ENCODE measurements at places on chromosomes 6 and 20.

GRCh38 chr6:42762426-42762859 lies 16.5 kb upstream of the TBCC start:
- DNase-seq: no peak

DNA sequence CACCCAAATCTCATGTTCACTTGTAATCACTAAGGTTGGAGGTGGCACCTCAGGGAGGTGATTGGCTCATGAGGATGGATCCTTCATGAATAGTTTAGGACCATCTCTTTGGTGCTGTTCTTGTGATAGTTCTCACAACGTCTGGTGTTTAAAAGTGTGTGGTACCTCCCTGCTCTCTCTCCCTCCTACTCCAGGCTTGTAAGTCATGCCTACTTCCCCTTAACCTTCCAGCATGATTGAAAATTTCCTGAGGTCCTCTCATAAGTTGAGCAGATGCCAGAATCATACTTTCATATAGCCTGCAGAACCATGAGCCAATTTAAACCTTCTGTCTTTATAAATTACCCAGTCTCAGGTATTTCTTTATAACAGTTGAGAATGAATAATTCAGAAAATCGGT lies 16.6 kb downstream of the HLA-A start:
- DNase-seq: no peak

DNA sequence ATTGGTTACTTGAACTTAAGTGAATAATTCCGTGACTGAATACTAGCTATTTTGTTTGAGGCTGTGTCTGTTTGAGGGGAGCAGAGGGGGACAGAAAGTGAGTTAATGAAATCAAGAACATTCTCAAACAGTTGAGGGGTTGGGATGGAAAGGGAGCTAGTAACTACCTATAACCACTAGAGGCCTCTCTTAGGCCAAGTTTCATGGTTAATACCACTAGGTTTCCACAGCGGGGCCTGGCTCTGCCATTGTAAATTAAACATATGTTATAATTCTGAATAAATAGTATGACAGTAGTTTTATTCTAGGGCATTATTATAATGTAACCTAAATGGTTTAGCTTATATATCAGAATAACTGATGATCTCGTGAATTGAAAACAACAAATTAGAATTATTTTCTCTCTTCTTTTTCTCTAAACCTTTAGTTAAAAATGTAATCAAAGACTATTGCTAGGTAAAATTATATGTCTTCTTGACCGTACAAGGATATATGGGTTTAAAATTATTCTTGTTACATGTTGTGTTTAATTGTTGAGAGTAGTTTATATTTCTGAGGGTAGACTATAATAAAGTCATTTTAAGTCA lies 108.1 kb downstream of the BCKDHB start:
- peak; percentile 57 for DNase-seq

DNA sequence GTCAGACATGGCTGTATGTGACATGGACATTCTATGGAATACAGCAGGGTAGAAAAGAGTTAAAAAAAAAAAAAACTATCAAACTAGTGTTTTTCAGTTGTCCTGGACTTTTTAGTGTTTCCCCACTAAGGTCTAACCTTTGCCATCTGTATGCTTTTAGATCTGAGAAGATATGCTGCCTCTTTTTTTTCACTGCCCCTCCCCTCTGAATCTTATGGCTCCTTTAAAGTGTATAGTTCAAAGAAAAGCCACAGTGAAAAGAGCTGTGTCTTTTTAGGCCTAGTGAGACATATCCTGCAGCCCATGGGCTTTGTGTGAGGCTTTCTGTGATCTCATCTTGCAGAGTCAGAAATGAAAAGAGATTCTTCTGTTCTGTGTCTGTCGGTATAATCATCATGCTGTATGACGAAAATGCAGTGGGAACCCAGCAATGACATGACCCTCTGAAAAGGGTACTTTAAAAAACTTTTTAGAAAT lies 29.3 kb downstream of the ADGRG6 start:
- no peak for DNase-seq

- DNase-seq: no peak
Measured at GRCh38 chr20:53739799-53740785, 146.5 kb upstream of the ZNF217 start.

DNA sequence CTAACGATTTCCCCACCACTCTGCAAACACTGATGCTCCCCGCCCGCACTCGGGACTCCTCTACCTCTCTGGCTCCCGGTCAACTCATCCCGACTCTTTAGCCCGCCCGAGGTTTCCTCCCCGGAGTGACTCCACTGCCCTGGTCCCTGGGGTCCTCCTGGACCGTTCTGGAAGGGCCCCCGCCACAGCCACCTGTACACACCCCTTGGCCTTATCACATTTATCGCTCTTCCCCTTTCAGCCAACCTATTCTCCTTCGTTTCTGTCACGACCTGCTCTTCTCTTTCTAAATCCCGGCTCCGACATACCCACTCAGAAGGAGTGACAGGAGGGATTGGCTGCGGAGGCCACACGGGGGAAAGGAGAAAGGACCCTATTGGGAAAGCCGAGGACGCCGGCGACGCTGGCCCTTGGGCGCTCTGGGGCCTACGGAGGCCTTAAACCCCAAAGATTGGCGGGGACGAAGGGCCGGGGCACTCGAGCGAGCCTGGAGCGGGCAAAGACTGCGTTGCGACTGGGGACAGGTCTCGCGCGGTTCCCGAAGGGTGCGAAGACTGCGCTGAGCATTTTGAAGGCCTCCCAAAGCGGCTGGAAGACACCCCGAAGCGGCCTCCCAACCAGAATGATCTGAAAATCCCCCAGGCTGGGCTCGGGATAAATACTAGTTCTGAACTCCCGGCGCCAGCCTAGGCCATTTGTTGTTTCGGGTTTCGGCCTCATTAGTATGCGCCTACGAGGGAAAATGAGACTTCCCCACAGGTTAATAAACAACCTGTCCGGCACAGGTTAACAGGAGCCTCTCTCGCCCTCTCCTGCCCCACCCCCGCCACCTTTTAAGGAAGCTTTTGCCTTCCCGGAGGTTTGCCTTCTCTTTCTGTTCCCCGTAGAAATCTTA lies 9.2 kb downstream of the SIM1 start:
- DNase-seq: no peak

DNA sequence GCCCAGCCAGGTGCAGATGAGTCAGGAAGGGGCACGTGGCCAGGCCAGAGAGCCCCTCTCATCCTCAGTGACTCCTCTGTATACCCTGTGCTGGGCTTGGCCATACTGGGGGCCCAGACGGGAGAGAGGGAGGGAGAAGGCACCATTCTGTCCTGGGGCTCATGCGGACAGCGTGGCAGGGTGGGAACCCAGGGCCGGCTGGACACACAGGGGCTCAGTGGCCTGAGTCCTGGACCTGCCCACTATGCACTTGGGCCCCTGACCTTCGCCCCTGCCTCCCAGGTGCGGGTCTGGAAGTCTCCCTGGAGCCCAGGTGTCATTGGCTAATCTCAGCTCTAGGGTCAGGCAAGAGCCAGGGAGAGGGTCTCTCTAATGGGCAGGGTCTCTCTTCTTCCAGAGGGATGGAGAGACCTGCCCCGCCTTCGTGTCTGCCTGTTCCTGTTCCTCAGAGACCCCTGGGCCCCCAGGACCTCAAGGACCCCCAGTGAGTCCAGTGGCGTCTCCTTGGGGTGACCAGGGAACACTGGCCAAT lies 27.7 kb downstream of the COL20A1 start:
- DNase-seq: no peak

DNA sequence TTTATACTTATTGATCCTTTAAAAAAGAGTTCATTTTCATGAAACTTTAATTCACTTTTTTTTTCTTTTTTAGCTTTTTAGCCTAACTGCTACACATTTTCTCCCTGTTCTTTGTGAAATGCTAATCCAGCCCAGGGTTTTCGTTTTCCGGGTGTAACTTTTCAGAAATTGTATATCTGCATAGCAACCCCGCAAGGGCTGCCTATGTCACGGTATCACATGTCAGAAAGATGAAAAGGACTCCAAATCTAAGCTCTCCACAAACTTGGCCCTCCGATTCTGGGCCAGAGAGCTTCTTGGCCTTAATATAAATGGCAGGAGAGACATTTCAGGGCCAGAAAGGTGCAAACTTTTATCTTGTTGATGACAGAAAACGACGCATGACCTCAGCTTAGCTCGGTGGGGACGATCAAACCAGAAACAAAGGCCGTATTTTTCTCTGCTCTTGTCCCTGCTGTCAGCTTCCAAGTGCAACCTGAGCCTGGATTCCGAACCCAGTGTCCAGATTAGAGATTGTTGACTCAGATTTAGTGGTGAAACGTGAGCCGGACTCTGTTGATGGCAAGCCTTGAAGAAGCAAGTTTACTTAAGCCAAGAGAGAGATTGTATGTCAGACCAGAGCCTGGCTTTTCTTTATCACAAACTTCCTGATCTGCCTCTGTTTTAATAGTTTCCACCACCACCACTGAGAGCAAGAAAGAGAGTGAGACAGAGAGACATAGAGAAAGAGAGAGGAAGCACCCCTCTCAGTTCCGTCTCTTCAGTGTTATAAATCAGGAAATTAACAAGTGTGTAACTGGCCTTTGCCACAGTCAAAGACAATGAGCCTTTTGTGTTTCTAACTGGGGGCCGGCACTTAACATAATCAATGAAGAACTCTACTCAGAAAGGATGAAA lies 157.8 kb downstream of the SCML4 start:
- no peak for DNase-seq

DNA sequence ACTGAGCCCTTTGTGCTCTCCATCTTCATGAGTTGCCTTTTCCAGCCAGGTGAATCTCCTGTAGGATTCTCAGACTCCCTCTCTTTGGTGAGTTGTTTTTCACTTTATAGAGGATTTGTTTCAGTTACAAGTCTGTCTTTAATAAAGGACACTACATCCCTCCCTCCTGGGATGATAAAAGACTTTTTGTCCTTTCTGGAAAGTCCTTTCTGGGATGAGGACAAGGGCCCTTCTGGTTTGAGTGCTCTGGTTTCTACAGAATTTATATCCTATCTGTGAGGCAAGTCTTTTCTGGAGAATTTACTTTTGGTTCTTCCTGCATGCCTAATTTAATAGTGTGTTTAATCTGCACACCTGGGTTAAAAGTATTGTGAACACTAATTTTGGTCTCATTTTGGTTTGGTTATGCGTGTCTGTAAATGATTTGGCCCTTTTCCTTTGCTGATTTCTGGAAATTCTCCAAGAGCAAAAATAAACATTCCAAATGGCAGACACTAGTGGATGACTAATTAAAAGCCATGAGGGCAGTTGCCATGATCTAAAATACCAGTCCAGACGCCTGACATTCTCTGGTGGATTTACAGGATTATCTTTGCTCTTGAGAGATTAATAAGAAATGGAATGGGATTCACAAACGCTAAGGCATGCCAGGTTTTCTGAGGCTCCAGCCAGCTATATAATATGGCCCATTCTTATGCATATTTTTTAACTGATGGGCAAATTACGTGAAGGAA lies 44.8 kb downstream of the TCP11 start:
- DNase-seq: peak; percentile 88

GRCh38 chr6:12826584-12826983 lies 110.0 kb downstream of the PHACTR1 start:
- DNase-seq: no peak

DNA sequence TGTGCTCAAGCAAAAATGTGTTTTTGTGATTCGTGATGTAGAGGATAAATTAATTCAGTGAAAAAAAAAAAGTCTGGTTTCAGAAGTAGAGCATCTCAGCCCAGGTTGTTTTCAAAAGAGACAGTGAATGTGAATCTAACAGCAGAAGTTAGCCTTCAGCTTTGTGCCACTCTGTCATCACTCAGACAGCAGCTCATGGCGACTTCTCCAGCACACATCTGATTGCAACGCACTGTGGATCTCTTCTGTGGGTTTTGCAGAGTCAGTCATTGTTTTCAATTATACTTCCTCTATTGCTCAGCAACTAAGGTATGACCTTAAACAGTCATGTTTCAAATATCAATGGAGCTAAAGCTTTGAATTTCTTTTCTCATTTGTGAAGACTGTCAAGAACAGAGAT lies 335.5 kb upstream of the POU3F2 start:
- DNase-seq: no peak

GRCh38 chr6:1820714-1821113 lies 211.0 kb downstream of the FOXC1 start:
- no peak for DNase-seq

DNA sequence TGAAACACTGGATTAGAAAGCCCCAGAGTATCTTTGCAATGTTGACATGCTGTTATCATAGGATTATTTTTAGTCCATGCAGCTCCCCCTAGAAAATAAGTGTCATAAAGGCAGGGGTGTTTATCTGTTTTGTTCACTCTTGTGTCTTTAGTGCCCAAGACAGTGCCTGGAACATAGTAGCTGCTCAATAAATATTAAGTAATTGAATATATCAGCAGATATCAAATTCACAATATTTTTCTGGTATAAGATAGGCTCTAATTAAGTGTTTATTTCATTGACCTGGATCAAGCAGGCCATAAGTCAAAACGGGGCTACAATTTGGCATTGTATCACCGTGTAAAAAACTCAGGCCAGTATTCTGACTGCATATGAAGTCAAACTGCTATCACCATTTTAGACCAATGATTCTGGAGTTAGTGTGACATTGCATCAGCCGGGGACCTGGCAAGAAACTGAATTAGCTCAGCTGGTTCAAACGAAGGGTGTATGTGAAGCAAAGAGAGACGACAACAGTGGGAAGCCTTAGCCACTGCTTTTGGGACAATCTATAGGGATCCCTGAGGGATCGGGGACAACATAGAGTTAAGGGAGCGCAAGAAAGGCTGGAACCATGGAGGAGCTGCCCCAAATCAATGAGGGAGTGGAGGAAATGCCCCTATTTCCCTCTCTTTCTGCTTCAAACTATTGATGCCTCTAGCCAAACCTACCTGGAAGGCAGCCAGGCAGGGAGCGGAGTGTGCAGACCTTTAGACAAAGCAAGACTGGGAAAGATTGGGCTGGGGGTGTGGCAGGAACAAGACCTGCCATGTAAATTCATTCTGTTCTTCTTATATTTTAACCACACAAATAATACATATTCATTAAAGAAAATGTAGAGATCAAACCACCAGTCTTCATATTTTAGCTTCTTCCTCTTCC lies 112.2 kb downstream of the PLEKHG1 start:
- no peak for DNase-seq

- no peak for DNase-seq
Measured at GRCh38 chr6:20117474-20117873, 94.8 kb downstream of the MBOAT1 start.

GRCh38 chr6:107611094-107611810 lies 121.3 kb downstream of the SOBP start:
- DNase-seq: no peak

GRCh38 chr6:47729019-47729418 lies 30.6 kb downstream of the ADGRF4 start:
- no peak for DNase-seq

GRCh38 chr20:33320006-33320405 lies 37.0 kb downstream of the BPIFB1 start:
- no peak for DNase-seq

Data from HFFc6 (cell line).